Stimulated activated CD4-positive, alpha-beta T cell treated with anti-CD3 and anti-CD28 coated beads, Interleukin-4, amount 100 ng/mL, for 48 hours (primary cell): ENCODE measurements at places on chromosomes 1 and 21.

GRCh38 chr1:204506969-204507316 lies 9.3 kb upstream of the MDM4 start:
- peak; percentile 71 for DNase-seq

- DNase-seq: no peak
These were observed 32.4 kb downstream of the GNB1 start for GRCh38 chr1:1858382-1859086.

GRCh38 chr1:14745001-14745720 lies 146.7 kb downstream of the KAZN start:
- DNase-seq: no peak

GRCh38 chr1:201230676-201231075 lies 40.1 kb downstream of the IGFN1 start:
- DNase-seq: no peak

DNA sequence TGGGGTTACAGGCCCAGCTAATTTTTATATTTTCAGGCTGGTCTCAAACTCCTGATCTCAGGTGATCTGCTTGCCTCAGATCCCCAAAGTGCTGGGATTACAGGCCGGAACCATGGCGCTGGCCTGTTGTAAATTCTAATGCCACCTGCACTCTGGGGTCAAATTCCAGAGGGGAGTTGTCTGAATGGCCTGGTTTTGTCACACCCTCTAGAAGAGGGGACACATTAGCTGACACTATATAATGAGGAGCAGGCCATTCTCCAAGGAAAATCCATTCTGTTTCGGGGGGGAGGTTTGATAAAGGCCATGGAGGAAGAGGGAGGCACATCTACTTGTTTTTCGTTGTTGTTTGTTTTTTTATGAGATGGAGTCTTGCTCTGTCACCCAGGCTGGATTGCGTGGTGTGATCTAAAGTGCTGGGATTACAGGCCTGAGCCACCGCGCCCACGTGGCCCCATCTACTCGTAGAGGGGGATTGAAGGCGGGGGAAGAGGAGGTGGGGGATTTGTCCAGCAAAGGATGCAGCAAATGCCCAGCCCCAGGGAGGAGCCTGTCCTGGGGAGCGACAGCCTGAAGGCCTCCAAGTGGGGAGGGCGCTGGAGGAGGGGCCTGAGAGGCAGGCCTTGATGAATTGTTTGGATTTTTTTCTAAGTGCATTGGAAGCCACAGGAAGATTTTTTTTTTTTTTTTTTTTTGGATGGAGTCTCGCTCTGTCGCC lies 78.4 kb upstream of the SLC45A1 start:
- no peak for DNase-seq

DNA sequence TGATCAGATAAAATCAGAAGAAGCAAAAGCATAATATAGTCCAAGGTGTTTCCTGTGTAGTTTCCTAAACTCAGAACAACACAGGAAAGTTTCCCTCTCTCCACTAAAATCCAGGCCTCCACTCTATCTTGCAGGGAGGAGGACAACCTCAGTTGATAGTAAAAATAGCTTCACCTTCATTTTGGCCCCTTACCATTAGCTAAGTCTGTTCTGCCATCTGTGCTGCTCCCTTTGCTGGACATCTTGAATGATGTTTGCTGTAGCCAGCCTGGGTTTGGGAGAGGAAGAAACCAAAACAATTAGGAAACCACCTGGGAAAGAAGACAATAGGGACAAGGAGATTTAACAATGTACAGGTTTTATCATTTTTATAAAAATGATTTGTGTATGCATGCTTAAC lies 18.6 kb downstream of the DCAF8 start:
- no peak for DNase-seq

DNA sequence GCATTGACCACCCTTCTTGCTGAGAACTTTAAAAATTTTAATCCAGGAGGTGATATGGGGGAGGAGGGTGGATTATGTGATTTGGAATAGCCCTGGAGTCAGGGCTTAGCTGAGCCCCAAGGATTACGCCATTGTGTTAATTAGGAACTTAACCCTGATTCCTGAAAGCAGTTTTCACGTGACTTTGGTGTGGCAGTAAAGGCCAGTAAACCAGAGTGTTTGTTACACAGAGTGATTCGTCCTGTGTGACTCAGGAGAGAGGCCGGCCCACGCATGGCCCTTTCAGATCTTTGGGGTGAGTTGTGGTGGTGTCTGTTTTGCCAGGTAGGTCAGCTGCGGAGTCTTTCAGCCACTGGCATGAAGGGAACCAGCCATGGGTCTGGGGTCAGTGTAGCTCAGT lies 107.6 kb downstream of the NOS1AP start:
- no peak for DNase-seq

DNA sequence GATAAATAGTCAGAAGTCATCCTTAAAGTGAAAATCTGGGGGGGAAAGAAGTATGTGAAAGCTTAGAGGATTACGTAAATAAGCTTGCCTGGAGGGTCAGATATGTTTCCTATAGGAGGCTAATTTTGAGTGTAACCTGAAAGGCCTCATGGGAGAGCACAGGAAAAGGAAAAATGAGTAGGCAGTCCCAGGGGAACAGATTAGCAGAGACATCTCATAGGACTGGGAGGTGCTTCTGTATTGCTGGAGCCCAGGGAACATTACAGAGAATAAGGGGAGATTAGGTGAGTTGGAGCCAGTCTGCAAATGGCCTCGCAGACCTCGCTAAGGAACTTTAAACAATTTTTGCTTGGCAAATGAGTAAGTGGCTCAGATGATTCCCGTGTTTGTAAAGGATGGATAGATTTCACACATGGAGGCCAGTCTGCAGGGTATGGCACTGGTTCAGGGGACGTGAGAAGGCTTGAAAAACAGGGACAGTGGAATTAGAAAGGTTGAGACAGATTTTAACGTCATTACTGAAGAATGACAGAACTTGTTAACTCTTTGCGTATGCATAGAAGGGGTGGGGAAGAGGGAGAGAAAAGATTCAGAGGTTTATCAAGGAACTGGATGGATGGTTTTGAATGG lies 149.1 kb downstream of the GREM2 start:
- no peak for DNase-seq

DNA sequence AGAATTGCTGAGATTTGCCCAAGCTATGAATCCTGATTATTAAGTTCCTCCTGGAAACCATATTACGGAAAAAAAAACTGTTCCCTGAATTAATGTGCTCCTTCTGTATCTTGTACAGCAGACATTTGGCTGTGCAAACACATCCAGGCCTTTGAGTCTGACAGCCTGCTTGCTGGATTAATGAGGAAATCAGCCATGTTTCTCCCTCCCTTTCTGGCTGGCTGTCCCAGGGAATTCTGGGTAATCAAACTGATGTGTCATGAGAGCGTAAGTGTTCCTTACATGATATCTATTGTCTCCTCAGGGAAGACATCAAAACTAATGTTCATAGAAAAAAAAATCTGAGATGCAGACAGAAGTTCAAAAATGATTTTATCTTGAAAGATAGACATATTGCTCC lies 18.8 kb downstream of the PGBD5 start:
- no peak for DNase-seq

- DNase-seq: no peak
These were observed 245.0 kb downstream of the FGGY start for GRCh38 chr1:59541891-59542290.

DNA sequence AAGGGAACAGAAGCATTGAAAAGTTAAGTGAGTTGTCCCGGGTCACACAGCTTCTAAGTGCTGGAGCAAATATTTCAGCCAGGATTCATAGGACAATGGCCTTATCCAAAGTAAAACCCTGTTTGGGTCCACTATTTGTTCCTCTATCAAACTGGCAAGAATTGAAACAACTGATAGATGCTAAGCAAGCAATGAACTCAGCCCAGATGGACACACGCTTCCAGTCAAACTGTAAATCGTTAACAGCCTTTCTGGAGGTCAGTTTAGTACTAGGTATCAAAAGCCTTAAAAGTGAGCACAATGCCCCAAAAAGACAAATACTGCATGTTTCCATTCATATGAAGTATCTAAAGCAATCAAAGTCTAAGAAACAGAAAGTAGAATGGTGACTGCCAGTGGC lies 779 bp upstream of the SVBP start:
- DNase-seq: no peak

- no peak for DNase-seq
These were observed 22.8 kb downstream of the ATP5PO start for GRCh38 chr21:33892853-33893252.

DNA sequence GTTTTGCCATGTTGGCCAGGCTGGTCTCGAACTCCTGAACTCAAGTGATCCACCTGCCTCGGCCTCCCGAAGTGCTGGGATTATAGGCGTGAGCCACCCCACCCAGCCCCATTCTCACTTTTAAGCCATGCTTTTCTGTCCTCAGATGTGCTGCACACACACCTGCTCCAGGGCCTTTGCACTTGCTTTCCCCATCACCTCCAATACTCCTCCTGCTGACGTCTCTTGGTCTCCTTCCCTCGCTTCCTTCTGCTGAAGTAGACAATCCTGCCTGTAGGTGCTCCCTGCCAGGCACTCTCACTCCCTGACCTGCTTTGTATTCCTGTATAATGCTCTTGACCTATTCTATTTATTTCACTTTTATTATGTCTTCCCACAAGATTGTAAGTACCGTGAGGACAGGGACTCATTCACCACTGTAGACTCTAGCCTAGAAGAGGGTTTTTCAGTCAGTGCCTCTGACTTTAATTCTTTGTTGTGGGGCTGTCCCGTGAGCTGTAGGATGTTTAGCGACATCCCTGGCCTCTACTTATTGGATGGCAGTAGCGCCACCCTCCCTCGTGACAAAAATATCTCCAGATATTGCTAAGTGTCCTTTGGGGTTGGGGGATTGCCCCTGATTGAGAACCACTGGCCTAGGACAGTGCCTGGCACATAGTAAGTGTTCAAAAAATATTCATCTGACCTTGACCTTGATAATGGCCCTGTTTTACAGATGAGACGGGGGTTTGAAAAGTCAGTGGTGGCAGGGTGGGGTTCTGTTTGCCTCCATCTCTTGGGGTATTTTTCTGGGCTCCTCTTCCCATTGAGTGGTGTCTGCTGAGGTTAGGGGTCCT lies 4.6 kb downstream of the TNFRSF1B start:
- no peak for DNase-seq

DNA sequence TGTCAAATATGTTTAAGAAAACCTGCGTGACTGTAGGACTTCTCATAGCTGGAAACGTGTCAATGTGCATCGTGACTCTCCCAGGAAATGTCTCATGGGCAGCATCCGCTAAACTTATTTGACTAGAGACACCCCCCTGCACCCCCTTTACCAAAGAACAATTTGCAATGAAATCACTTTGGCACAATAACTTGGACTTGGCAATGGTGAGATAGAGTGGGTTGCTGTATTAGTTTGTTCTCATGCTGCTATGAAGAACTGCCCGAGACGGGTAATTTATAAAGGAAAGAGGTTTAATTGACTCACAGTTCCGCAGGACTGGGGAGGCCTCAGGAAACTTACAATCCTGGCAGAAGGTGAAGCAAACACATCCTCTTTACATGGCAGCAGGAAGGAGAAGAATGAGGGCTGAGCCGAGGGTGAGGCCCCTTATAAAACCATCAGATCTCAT lies 13.8 kb downstream of the CLDN14 start:
- DNase-seq: no peak

DNA sequence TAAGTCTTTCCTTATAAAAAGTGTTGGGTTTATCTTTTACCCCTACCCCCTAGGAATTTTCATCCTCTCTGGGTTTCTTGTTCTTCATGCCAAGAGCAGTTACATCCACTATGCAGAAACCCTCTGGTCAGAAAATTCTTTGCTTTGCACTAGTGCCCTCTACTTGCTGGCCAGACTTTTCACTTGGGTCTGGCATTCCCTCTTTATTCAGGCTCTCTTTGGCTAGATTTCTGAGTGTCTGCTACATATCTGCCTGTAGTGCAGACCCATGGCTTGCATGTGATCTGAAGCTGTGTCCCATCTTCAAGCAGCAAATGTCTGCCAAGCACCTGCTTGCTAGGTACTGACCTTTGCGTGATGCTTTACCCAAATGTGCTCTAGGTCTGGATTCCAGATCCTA lies 237.0 kb downstream of the GPATCH2 start:
- DNase-seq: no peak

- DNase-seq: peak; percentile 69
These were observed 3.4 kb upstream of the ECE1 start for GRCh38 chr1:21293537-21294265.

DNA sequence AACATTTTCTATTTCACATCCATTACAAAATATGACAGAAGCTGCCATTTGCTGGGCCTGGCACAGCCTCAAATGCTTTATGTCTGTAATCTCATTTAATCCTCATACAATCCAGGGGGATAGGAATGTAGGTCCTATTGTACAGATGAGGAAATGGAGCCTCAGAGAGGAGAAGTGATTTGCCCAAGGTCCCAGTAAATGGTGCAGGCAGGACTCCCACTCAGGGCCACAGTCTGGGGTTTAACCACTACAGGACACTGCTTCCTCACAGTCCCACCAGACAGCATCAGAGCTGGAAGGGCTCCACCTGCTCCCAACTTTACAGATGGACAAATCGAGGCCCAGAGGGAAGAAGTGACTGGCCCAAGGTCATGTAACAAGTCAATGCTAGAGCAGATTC lies 20.6 kb upstream of the RNF19B start:
- DNase-seq: no peak

GRCh38 chr1:1020415-1021009 lies 592 bp downstream of the AGRN start:
- DNase-seq: no peak

GRCh38 chr1:6358144-6358624 lies 35.4 kb downstream of the ACOT7 start:
- no peak for DNase-seq

DNA sequence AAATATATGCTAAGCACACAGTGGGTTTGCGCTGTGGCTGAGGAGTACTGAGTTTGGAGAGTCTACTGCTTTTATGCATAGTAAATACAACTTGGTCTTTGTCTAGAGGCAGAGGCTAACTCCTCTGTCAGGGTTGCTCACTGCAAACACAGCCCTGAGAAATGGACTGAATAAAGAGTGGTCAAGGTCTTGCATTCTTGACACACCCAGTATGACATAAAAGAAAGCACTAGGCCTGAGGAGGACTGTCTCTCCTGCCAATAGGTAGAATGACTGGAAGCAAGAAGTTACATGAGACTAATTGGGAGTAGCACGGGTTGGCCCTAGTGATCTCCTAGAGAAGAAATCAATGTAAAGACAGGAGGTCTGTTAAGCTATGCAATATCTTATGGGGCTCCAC lies 367.2 kb upstream of the B3GALT2 start:
- DNase-seq: no peak

DNA sequence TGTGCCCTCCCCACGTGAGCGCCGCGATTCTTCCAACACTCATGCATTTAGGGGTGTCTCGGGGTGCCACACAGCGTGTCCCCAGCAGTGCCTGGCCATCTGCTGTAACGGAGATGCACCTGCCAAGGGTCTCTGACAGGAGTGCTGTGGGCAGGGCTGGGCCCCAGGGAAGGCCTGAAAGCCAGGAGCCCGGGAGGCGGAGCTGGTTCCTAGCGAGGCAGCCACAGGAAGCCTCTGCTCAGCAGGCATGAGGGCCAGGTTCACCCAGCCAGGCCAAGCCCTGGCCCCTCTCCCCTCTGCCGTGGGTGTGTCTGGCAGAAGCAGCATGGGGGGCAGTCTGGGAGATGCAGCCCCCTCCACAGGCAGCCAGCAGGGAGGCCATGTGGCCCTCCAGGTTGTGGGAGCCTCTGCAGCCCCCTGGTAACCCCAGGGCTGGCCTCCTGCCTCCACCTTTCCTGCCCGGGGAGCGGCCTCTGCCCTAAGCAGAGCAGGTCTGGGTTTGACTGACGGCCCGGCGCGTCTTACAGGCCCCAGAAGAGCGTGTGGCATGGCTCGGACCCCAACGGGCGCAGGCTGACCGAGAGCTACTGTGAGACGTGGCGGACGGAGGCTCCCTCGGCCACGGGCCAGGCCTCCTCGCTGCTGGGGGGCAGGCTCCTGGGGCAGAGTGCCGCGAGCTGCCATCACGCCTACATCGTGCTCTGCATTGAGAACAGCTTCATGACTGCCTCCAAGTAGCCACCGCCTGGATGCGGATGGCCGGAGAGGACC lies 30.4 kb downstream of the SLC19A1 start:
- no peak for DNase-seq
